ENCODE measurements at places on chromosomes 5 and 9. TPM values are rescaled to one million over a fixed set of nuclear protein-coding genes. Genes with fewer than 3 reads are reported as not detected.
A peak's percentile ranks its signal among the peaks of the same experiment; 100 is the strongest.

- peak; percentile 40 for DNase-seq
Measured at GRCh38 chr5:120684213-120684612, 220.1 kb downstream of the PRR16 start.

GRCh38 chr9:107336718-107337360 lies 53.8 kb downstream of the RAD23B start:
- DNase-seq: peak; percentile 90

DNA sequence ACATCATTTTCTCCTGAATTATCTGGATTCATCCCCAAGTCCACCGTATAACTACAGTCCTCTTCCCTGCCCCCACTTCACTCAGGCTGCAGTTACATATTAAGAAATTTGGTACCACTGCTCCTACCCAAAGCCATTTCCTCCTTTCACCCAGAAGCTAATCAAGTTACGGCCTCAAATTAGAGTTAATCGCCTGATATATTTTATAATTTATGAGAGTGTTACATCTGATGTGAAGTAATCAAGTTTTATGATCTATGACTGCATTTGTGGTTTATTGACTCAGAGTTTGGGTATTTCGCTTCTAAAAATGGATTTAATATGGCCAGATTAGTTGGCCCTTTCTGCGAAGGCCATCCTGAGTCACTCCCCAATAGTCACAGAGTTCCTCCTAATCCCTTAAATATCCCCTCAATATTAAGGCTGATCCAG lies 223.6 kb upstream of the KIF2A start:
- no peak for DNase-seq

- no peak for DNase-seq
Measured at GRCh38 chr5:42547141-42547540, 123.9 kb downstream of the GHR start.

- DNase-seq: no peak
Measured at GRCh38 chr5:143601357-143601756, 197.9 kb upstream of the NR3C1 start.

DNA sequence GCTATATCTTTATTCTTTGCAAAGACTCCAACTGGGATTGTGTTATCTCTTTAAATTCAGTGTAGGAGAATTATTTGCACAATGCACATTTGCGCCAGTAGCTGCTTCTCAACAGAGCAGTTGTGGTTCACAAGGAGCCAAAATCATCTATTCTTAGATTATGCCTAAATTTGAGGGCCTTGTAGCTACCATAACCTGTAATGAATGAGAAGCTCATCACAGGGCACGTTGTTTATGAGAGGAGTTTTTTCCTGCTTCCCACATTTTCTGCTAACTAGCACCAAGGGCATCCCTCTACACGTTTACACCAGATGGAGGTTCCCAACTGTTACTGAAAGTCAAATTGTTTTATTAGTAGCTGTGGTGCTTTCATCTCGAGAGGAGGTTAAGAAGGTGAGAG lies 322.4 kb downstream of the TMEM161B start:
- DNase-seq: peak; percentile 28

DNA sequence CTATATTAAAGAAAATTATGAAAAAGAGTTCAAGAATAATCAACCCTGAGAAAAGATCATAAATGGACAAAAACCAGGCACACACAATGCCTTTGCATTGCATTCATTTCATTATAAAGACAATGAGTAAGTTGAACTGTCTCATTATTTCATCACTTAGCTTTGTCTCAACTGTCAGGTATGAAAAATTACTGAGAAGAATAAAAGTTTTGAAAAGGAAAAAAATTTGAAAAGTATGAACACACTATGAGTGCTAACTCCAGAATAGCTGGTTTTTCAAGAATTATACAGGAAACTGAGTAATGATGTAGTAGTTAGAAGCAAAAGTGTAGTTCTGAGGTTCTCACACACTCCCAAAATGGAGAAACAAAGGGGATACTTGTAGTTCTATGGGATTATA lies 16.3 kb upstream of the ANXA1 start:
- DNase-seq: no peak

DNA sequence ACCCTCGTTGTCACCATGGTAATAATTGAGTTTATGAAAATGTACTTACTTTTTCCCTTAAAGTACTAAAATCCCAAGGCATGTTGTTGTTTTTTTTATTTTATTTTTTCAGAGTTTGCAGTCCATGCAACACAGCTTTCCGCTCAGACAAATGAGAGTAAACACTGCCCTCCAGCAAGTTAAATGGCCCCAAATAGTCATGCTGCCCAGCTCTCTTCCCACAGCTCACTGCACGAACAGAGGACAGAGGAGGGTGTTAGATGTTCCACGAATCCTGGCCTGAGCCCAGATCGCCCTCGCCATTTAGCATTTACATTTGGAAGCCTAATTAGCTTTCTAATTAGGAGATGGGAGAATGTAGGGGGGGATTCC lies 1.9 kb downstream of the NIM1K start:
- no peak for DNase-seq

- no peak for DNase-seq
Measured at GRCh38 chr9:98105006-98105405, 14.0 kb downstream of the TRIM14 start.

DNA sequence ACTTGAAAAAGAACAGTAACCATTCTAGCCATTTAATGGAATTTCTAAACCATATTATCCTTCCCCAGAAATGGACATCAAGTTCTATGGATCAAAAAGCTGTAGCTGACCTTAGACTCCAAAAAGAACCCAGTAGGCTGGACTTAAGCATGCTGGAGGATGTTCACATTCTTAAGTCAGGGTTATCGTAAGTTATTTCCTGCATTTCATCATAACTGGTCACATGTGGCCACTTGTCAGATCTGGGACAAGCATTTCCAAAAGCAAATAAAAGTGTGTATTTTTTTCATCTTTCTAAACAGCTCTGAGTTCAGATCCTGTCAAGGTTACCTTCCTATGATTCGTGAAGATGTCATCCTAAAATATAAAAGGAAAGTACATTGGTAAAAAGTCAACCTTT lies 274.5 kb upstream of the PTGER4 start:
- DNase-seq: no peak

GRCh38 chr5:62538017-62538942 lies 40.3 kb upstream of the LRRC70 start:
- DNase-seq: no peak

DNA sequence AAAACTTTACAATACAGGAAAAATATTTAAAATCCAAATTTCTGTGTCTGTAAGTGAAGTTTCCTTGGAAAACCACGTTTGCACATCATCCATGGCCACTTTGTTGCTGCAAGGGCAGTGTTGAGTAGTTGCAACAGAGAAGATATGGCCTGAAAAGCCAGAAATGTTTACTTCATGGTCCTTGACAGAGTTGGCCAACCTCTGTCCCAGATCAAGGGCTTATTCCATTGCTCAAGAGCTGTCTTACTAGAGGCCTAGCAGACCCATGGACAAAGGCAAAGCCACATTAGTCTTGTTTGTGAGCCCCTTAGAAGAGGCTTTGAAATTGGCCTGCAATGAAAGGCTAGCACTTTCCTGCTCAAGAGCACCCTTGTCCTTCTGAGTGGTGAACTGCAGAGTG lies 119.4 kb downstream of the GAS1 start:
- DNase-seq: no peak

GRCh38 chr5:93294199-93294598 lies 286.8 kb downstream of the NR2F1-AS1 start:
- no peak for DNase-seq

GRCh38 chr5:14830210-14831005 lies 41.2 kb downstream of the ANKH start:
- peak; percentile 48 for DNase-seq

The HSPB3 gene
- not detected for total RNA-seq

The AMACR gene
- 20.2 TPM for total RNA-seq

The TAS2R1 gene
- not detected for total RNA-seq

The NTRK2 gene
- not detected for total RNA-seq

The TAF11L6 gene
- not detected for total RNA-seq

The OTP gene
- total RNA-seq: not detected

The GRAMD2B gene
- total RNA-seq: 0.31 TPM

The IL4 gene
- total RNA-seq: not detected

The ZNF300 gene
- not detected for total RNA-seq

The C5orf46 gene
- total RNA-seq: not detected

Measured in G401 (cell line).